ENCODE measurements at places on chromosomes 11 and 22.

GRCh38 chr11:116500026-116500946 is 272.5 kb downstream of the BUD13 start:
- DNase-seq, result no peak

DNA sequence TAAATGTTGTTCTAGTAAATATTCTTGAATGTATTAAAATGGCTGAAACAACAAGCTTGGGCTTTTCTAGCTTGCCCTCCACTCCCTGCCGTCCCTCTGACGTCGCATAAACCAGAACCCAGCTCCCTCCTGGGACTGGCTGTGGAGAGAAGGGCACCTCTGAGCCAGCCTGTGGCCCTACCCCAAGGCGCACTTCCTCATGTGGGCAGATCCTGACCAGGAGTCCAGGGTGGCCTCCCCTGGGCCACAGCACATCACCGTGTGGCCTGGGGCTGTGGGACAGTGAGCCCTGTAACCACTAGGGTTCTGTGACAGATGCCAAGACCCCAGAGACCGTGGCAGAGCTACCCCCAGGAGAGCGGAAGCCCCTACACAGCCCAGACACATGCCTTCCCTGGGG is 10.2 kb upstream of the ADORA2A start:
- DNase-seq, result no peak

DNA sequence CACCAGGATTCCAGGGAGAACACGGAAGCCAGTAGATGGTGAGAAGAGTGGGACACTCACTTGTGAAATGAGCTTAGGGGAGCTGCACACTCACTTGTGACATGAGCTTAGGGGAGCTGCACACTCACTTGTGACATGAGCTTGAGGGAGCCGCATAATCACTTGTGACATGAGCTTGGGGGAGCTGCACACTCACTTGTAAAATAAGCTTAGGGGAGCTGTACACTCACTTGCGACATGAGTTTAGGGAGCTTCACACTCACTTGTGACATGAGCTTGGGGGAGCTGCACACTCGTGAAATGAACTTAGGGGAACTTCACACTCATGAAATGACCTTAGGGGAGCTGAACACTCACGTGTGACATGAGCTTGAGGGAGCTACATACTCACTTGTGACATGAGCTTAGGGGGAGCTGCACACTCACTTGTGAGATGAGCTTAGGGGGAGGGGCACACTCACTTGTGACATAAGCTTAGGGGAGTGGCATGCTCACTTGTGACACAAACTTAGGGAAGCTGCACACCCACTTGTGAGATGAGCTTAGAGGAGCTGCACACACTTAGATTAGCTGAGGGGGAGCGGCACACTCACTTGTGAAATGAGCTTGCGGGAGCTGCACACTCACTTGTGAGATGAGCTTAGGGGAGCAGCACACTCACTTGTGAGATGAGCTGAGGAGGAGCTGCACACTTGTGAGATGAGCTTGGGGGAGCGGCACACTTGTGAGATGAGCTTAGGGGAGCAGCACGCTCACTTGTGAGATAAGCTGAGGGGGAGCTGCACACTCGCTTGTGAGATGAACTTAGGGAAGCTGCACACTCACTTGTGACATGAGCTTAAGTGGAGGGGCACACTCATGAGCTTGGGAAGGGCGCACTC is 59.0 kb downstream of the NCAPD3 start:
- no peak for DNase-seq

GRCh38 chr11:131185915-131186314 is 184.5 kb upstream of the NTM start:
- no peak for DNase-seq

DNA sequence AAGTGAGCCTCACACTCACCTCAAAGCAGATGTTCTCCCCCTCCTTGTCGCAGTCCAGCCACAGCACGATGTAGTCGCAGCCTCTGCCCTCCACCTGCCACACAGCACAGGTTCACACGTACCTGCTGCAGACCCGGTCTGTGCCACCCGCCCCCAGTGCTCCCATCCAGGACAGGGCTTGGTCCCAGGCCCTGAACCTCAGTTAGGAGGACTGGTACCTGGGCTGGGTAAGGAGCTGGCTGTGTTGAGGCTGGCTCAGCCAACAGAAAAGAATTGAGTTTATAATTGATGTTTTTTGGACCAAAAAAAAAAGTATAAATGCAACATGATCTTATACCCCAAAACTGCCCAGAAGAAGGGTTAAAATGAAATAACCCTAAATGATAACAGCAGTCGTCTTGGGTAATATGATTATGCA is 10.7 kb downstream of the TOP3B start:
- no peak for DNase-seq

GRCh38 chr11:66624450-66624849 is 8.0 kb downstream of the RBM14 start:
- DNase-seq, result no peak

DNA sequence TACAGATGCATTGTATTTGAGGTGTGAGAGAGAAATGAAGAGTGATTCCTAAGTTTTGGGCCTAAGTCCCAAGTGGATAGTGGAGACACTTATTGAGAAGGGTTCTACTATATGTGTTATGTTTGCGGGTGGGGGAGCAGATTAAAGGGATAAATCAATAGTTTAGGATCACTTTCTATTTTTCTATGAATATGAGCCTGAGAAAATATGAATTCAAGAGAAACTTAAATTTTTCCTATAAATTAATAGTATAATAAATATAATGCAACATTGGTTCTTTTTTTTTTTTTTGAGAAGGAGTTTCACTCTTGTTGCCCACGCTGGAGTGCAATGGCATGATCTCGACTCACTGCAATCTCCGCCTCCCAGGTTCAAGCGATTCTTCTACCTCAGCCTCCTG is 31.3 kb downstream of the AMBRA1 start:
- no peak for DNase-seq

- DNase-seq, result no peak
Observed at GRCh38 chr11:61917334-61918109, at the start of gene RAB3IL1. RAB3IL1 (minus strand) TSS chr11:61917566; CDS start chr11:61917367, 199 bp downstream.

GRCh38 chr11:120681434-120682331 is 170.1 kb downstream of the GRIK4 start:
- DNase-seq, result no peak

DNA sequence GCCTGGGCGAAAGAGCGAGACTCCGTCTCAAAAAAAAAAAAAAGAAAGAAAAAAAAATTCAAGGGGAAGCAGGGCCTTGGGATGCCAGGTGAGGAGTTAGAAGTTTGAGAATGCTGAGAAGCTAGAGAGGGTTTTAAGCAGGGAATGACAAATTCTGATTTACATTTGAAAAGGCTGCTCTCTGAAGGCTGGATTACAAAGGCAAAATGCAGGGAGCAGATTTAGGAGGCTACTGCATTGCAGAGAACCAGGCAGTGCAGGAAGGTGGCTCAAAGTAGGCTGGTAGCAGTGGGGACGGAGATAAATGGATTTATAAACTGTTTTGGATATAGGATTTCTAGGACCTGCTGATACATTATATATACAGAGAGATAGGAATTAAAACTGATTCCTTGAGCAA is 66.6 kb downstream of the KCNC1 start:
- no peak for DNase-seq

DNA sequence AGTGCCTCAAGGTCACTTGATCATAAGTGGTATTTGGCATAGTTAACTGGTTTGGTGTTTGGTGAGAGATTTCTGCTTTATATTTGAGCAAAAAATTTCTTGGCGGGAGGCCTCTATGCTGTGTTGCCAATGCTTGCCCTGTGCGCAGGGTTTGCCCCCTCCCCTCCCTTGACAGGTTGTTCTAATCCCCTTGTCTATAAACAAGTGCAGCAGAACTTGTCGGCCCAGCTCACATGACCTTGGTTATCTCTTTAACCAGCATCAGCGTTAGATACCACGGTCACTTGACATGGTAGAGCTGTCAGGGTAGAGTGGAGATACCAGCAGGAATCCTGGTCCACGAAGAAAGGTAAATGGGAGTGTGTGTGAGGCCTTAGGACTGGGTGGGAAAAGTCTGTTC is 35.6 kb downstream of the MARK2 start:
- DNase-seq, result no peak

DNA sequence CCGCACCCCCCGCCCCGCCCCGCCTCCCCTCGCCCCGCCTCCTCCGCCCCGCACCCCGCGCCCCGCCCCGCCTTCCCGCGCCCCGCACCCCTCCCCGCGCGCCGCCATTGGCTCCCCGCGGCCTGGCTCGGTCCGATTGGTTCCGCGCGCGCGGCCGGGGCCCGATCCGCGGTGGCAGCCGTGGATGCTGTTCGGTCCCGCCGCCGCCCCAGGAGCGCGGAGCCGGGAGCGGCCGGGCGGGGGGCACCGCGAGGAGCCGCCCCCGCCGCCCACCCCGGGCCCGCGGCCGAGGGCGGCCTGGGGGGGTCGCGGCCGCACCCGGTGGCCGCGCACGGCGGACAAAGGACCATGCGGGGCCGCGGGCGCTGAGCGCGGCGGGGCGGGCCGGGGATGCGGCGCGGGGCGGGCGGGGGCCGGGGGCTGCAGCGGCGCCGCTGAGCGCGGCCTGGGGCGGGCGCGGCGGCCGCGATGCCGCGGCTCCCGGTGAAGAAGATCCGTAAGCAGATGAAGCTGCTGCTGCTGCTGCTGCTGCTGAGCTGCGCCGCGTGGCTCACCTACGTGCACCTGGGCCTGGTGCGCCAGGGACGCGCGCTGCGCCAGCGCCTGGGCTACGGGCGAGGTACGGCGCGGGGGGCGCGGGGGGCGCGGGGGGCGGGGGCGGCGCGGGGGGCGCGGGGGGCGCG is at the start of gene B4GALNT4:
Gene B4GALNT4 (plus strand): TSS at position 164 of the 683 bp plus-strand sequence. CDS start 305 bp downstream, at position 469.
- DNase-seq, result no peak

DNA sequence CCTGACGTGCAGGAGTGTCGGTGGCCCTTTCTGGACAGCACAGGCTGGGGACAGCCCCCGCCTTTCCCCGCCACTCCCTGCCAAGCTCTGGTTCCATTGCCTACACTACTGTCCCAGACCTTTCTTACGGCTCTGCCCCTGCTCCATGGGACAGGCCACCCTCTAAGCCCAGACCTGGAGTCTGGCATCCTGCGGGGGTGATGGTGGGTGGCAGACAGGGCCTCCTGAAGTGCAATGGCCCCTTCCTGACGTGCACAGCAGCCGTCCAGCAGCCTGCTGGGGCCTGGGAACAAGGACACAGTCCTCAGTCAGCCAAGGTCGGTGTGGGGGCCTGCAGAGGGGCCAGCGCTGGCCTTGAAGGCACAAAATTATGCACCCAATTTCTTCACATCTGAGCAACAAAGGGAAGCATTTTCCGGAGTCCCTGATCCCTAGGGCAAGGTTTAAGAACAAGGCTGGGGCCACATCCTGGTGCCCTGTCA is 79.7 kb upstream of the KCNQ1OT1 start:
- DNase-seq, result no peak

- no peak for DNase-seq
Observed at GRCh38 chr11:79352349-79352703, 88.5 kb downstream of the TENM4 start.

- DNase-seq, result no peak
Observed at GRCh38 chr11:18704698-18705097, 6.1 kb downstream of the TMEM86A start.

GRCh38 chr22:31574055-31574670 is 77.8 kb downstream of the SFI1 start:
- DNase-seq, result no peak

DNA sequence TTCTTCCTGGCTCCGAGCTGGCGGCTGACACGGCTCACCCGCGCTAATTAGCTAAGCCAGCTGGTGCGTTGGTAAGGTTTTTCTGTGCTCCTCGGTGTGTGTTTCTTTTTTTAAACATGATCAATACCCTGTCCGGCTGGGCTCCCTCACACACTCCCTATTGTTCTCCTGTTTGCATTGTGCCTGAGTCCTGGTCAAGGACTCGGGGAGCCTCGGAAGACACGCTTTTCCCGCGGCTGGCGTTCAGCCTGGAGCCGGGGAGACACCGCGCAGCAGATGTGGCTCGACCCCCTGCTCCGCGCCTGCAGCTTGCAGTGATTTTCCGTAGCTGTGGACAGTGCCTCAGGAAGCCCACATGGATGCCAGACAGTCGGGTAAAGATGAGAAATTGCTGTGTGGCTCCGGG is 454.9 kb upstream of the CADM1 start:
- no peak for DNase-seq
